ENCODE measurements at places on chromosomes 5 and 9.
A peak's percentile ranks its signal among the peaks of the same experiment; 100 is the strongest.

- H3K27me3 ChIP-seq, result no peaks in the 10 kb centered on the region
Observed at GRCh38 chr9:30348904-30349303, 2035.5 kb upstream of the ACO1 start.

DNA sequence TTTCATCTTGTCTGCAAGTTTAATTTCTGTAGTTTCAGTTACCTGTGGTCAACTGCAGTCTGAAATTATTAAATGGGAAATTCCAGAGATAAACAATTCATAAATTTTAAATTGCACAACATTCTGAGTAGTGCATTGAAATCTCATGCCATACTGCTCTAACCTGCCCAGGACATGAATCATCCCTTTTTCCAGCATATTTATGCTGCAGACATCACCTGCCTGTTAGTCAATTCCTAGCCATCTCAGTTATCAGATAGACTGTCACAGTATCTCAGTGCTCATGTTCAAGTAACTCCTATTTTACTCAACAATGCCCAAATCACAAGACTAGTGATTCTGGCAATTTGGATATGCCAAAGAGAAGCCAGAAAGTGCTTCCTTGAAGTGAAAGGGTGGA, 223.0 kb upstream of the GRIA1 start:
- no peak for DNase-seq
- H3K27me3 ChIP-seq, result no peaks in the 10 kb centered on the region
- H3K36me3 ChIP-seq, result no peaks in the 10 kb centered on the region
- H3K27ac ChIP-seq, result no peak overlapping the region
- no peak overlapping the region for H3K4me3 ChIP-seq

DNA sequence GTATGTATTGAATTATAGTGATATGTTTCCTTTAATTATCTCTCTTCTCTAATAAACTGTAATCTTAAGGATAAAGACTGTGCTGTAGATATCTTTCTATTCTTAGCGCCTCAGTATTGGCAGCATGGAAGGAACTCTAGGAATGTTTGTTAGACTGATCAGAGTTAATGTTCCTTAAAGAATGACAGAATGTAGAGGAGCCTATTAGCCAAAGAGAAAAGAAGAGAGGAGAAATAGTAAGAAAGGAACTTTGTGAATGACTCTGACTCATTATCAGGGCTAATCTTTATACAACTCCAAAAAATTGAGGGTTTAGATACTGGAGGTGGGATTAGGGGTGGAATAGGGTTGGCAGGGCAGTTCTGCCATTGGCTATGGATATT, 59.0 kb upstream of the NUDT12 start:
- H3K27me3 ChIP-seq, result no peaks in the 10 kb centered on the region
- H3K36me3 ChIP-seq, result no peaks in the 10 kb centered on the region
- no peak overlapping the region for H3K4me3 ChIP-seq

DNA sequence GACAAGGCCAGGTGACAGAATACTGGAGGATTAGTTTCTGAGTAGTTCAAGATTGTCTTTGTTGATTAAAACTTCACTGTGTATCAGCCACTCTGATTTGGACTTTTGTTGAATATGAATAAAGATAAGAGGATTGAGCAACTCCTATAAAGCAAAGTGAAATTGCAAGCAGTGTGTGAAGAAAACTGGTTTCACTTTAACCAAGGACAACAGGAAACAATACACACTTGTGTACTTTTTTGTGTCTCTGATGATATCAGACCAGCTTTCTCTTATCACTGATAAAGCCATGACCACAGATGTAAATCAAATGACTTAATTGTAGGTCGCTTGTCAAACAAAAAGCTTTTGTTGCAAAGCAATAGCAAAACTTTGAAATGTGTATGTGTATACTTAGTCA, 268.6 kb downstream of the FER start:
- peak; percentile 77 for DNase-seq
- H3K36me3 ChIP-seq, result no peaks in the 10 kb centered on the region
- H3K27ac ChIP-seq, result no peak overlapping the region

- peak overlapping the region; percentile 98 for H3K27ac ChIP-seq
- H3K4me3 ChIP-seq, result peak overlapping the region; percentile 89
- no peaks in the 10 kb centered on the region for H3K36me3 ChIP-seq
Observed at GRCh38 chr5:32312197-32312594, 543 bp downstream of the MTMR12 start.

DNA sequence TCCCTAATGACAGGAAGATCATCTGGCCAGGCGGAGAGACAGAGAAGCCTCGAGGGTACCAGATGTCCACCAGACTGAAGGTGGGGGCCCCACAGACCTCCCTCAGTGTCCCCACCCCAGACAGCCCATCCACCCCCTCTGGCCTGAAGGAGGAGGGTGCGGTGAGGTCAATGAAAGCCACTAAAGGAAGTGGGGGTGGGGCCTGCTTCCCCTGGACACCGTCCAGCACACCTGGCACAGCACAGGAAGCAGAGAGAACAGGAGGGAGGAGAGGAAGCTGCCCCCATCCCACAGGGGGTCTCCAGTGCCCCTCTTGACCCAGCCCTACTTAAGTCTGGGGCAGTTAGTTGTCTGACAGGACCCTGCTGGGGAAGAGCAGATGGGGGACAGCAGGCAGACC, 11.2 kb downstream of the LRRC26 start:
- H3K27ac ChIP-seq, result no peak overlapping the region
- H3K4me1 ChIP-seq, result no peaks in the 10 kb centered on the region
- no peak for DNase-seq
- H3K27me3 ChIP-seq, result peaks cover 36% of the 10 kb centered on the region
- no peak overlapping the region for H3K4me3 ChIP-seq
